Central memory CD8-positive, alpha-beta T cell (primary cell): ENCODE measurements at places on chromosomes 2 and 18.
A peak's percentile ranks its signal among the peaks of the same experiment; 100 is the strongest.

DNA sequence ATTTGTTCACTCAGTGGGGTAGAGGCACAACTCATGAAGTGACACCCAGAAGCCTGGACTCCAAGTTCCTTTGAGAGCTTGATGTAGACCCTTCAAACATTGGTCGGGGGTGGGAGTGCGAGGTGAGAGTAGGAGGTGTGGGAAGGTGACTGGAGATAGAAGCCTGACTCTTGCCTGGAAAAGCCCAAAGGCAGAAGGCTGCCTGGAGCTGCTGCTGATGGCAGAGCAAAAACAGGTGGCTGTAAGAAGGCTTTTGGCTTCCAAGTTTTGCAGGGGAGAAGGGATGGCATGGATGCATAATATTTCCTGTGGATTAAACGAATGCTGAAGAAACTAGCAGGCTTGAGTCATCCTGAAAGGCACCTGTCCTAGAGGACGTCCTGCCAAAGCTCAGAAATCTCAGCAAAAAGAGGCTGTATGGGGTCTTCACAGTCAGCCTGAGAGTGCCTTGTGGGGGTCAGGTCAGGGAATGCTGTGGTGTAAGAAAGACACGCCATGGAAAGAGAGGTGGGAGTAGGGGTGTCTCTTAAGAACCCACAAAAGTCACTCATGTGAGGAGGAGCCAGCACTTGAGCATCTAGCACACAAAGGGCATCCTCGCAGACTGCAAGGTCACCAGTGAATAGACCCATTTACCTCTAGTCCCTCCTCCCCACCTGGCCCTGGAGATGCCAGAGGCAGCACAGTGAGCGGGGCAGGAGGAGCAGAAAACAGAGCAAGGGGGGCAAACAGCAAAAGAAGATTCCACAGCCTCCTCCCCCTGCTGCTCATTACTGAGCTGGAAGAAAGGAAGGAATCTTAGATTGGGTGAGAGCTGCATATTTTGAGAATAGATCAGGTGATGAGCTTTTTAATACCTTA is 37.5 kb downstream of the FASTKD2 start:
- no peak for DNase-seq

DNA sequence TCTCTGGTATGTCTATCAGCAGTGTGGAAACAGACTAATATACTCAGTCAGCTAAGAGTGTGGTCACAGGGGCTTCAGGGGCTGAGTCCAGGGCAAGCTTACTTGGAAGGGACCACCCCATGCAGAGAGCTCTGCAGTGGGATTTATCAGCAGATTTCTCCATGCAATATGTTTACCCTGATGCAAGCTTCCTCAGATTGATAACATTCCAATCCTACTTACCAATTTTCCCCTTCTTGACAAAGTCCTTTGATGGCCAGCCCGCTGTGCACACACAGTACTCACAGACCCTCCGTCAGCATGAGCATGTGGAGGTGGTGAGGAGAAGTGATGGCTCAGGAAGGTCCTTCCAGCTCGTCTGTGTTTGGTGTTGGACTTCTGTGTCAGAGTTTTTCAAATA is 51.8 kb downstream of the SH3RF3 start:
- DNase-seq, result no peak

GRCh38 chr2:58109481-58109880 is 62.9 kb downstream of the VRK2 start:
- no peak for DNase-seq

- no peak for DNase-seq
These were observed at the start of gene CHRNG for GRCh38 chr2:232539298-232540231. Gene CHRNG (plus strand): TSS chr2:232539692. CDS start chr2:232539748, 56 bp downstream.

- no peak for DNase-seq
These were observed 39.5 kb downstream of the AQP12A start for GRCh38 chr2:240731178-240731545.

- DNase-seq, result no peak
These were observed 66.5 kb downstream of the PXDN start for GRCh38 chr2:1677821-1678165.

DNA sequence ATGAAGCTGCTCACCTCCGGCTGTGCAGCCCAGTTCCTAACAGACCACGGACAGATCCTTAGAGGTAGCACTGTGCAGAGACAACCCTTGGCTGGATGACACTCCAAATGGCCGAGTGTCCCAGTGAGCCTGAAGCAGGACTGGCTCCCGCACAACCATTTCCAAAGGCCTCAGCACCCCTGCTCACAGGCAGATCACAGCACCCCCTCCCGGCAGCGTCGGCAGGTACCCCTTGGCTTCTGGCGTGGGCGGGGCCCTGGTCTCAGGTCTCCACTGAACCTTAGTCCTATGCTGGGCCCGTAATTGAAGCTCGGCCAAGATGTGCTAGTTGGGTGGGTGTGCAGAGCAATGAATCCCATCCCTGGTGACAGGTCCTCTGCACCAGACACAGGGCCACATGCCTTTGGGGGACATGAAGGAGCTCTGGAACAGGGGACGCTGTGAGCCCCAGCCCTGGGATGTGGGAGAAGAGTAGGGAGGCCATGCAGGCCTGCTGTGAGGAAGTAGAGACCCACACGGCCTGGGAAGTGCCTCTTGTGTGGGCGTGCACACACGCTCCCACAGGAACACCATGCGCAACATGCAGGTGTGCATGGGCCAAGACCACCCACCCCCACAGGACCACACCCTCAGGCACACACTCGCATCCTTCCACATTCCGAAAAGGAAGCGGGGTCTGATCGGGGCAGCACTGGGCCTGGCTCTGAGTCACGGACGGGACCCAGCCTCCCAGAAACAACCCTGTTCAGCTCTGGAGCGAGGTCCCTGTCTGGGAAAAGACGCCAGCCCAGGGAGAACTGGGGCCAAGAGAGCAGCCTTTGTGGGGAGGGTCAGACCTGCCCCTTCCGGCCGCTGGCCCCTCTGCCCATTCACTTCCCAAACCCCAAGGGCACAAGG is 2.8 kb downstream of the DUSP2 start:
- DNase-seq, result peak; percentile 73

GRCh38 chr2:225072444-225072843 is 30.2 kb upstream of the DOCK10 start:
- no peak for DNase-seq

DNA sequence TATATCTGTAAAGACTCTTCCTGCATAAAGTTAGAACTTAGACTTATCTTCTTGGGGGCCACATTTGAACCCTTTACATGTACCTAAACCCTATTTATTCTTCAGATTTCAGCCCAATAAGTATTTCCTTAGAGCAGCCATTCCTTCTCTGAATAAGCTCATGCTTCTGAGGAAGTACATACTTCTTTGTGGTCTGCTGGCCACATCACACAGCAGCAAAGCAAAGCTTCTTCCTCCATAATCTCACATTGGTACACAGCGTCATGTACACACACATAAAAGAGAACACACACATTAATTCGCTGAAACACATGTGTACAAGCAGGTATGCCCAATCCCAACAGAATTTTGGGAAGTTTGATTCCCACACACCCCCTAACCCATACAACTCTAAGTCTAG is 331.0 kb downstream of the CDH2 start:
- DNase-seq, result no peak

DNA sequence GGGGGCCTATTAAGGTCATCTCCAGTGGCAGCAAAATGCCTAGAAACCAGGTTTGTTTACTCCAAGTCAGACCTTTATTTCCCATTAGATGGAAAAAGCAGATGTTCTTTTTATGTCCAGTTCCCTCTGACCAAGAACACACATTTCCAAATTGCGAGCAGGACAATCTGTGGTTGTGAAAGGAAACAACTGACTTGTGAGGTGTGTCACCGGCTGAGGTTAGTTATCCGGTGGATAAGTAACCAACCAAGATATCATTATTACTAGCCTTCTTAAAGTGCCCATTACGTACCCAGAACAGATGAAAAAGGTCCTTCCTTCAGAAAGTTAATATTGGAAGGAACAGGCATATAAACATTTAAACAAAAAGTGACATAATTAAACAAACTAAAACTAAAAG is 112.9 kb downstream of the THADA start:
- no peak for DNase-seq

- no peak for DNase-seq
These were observed 54.2 kb upstream of the CTDP1 start for GRCh38 chr18:79625195-79625923.

- DNase-seq, result no peak
These were observed 17.8 kb upstream of the KCNK3 start for GRCh38 chr2:26674771-26675170.

- no peak for DNase-seq
These were observed 224.3 kb downstream of the ANAPC1 start for GRCh38 chr2:111659361-111660333.

GRCh38 chr18:74413836-74414235 is 43.3 kb downstream of the DIPK1C start:
- no peak for DNase-seq

DNA sequence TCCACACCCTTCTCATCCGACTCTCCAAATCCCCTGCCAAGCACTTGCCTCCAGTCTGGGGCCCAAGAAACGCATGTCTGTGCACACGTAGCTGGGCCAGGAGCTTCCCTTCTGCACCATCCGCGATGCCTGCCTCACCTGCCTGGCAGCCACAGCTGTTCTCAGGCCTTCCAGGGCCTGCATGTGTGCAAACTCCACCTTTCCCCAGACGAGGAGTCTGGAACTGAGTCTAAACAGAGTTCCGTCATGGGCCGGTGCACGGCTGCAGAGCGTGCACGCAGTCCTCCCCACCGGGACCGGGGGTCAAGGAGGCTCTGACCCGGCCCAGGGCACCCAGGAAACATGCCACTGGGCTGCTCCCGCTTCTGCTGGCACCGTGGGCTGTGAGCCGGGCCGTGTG is 66.8 kb upstream of the SALL3 start:
- no peak for DNase-seq

GRCh38 chr2:209610631-209611030 is 161.0 kb upstream of the UNC80 start:
- DNase-seq, result no peak

GRCh38 chr18:78402440-78402839 is 577.2 kb upstream of the SALL3 start:
- no peak for DNase-seq

DNA sequence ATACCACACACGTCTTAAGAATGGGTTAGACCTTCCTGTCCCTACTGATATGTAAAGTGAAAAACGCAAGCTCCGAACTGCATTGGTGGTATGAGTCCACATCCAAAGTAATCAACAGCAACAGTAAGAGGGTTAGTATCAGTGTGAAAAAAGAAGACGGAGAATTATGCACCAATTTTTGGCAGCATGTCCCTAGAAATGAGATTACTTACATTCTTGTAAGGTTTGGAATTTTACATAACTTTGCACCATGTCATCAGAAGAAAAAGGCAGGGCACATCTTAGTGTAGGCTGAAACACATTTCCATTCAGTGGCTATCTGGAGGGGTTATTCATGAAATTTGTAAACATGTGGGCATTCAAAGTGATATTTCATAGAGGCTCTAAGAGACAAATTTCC is 88.2 kb downstream of the LONRF2 start:
- DNase-seq, result no peak

- DNase-seq, result no peak
These were observed 38.1 kb downstream of the SLC39A10 start for GRCh38 chr2:195695002-195695631.

GRCh38 chr2:196987649-196988364 is 61.3 kb upstream of the PGAP1 start:
- DNase-seq, result no peak

DNA sequence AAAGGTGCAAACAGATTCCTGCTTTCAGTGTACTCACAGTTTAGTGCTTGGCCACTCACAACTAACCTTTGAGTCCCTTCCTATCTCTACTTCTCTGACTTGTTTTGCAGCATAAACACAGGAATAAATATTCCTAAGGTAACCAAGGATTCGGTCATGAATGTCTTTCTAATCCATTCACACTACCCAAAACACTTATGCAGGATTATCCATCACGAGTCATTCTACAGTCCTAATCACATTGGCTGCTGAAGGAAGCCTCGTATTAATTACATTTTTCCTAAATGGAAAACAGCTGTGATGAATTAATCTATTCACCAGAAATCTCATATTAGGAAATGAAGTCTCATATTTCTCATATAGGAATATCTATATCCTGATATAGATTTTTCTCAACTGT is 16.3 kb downstream of the RDH14 start:
- no peak for DNase-seq

DNA sequence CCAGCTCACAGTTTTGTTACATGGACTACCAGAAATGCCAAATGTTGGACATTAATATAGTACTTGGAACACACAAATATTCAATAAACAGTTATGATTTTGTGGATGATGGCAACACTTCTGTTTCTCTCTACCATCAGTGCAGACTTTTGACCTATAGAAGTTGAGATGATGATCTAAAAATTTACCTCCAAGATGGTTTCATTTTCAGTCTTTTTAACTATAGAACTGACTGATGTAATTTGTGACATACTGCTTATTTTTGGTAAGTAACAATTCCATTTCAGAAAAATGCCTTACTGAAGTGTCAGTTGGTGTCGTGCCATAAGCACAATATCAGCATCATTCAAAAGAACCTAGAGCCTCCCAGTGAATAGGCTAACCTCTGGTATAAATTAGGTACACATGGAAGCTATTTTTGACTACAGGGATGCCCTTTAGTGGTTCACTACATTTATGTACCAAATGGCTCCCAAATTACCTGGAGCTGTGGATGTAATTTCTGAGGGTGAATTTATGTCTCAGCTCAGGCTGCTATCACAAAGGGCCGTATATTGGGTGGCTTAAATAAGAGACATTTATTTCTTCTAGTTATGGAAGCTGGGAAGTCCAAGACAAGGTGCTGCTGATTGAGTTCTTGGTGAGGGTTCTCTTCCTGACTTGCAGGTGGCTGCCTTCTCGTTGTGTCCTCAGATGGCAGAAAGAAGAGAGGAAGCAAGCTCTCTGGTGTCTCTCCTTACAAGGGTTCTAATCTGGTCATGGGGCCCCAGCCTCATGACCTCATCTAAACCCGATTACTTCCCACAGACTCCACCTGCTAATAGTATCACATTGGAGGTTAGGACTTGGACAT is 66.5 kb downstream of the ALPK2 start:
- no peak for DNase-seq

GRCh38 chr2:53632714-53633113 is 134.9 kb upstream of the CHAC2 start:
- DNase-seq, result no peak

DNA sequence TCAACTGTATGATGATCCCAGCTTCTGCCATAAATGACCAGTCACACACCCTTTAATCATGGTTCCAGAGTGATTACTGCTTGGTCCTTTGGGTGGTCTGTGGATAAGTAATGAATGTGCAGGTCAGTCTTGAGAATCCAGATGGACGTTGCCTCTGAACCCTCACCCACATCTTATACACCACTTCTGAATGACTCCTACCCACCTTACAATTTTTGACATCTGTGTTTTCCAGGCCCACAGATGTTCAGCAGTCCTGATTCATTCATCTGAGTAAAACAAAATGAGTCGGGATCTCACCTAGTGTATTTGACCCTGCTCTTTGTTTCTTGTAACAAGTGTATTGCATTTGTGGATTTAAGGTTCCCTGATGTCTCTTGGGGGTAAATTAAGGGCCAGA is 194.1 kb upstream of the CCDC68 start:
- no peak for DNase-seq

GRCh38 chr18:21335927-21336488 is 94.0 kb downstream of the GREB1L start:
- no peak for DNase-seq
